ENCODE measurements at places on chromosomes 7 and 10.

DNA sequence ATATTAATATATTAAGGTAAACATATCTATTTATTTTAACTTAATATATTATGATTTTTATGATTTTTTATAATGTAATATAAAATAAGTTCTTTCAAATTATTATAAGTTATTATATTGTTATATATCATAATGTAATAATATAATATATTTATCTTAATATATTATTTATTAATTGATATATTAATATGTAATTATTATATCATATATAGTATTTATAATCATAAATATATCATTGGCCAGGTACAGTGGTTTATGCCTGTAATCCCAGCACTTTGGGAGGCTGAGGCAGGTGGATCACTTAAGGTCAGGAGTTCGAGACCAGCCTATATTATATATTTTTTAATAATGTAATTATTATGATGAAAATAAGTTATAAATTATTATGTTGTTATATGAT is 118.1 kb downstream of the MPP7 start:
- DNase-seq: no peak

DNA sequence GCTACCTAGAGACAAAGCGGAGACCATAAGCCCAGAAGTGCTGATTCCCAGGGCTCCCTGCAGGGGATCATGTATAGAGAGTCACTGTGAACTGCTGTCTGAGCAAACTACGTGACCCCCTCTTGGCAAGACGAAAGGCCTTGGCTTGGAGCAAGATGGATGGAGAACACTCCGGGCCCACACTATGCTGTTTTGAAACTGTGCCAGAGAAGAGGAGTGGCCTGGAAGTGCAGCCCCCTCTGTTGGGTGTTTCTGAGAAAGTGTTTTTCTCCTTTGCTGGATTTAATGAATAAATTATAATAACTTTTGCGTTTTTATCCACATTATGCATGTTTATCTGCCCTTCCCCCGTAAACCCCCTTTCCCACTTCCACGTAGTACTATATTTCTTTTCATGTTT is 639.3 kb upstream of the GALNT17 start:
- DNase-seq: no peak

GRCh38 chr10:13048762-13049161 is 47.2 kb upstream of the CCDC3 start:
- DNase-seq: no peak

GRCh38 chr10:123999956-124000615 is 93.3 kb downstream of the CHST15 start:
- no peak for DNase-seq

DNA sequence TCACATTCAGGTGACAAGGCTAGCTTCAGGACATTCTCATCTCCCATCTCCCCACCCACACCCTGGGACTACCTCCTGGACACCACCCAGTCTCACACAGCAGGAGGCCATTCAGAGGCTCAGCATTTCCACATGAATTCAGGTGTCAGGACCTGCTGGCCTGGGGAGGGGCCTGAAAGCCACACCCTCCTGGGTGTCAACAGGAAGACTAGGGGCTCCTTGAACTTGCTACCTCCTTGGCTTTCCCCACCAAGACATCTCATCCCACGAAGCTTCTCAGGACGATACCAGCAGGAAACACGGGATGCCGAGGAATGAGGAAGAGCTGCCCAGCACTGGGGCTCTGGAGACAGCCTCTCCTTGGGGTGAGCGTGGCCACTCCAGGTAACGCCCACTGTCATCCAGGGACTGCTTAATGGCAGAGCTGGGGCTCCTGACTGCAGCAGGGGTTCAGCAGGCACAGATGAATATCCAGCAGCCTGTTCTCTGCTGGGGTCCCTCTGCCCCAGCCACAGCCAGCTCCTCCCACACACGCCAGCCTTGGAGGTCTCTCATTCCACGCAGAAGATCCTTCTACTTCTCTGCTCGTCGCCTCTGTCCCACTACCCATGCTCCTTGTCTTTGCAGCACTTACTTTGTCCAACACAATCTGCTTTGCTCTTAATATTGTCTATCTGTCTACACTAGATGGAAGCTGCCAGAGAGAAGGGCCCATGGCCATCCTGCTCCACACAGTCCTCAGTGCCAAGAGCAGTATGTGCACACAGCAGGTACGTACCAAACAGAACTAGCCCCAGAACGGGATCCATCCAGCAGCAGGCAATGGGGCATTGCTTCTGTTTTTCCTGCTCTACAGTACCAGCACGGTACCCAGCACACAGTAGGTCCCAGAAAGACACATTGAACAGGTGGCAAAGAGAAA is 88.7 kb downstream of the FAM53B start:
- no peak for DNase-seq

DNA sequence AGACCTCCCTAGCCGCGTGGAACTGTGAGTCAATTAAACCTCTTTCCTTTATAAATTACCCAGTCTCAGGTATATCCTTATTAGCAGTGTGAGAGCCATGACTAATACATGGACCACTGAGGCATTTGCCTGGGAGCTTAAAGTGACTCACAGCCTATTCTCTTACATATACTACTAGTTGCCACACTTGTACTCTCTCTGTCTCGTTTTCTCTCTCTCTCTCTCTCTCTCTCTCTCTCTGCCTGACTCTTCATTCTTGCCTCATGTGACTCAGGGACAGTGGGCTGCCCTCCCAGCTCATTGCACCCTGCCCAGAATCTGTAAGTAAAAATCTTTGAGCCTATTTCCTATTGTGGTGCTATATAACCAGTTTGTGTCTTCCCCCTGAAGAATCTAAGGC is 238.5 kb upstream of the MAGI2 start:
- DNase-seq: no peak

DNA sequence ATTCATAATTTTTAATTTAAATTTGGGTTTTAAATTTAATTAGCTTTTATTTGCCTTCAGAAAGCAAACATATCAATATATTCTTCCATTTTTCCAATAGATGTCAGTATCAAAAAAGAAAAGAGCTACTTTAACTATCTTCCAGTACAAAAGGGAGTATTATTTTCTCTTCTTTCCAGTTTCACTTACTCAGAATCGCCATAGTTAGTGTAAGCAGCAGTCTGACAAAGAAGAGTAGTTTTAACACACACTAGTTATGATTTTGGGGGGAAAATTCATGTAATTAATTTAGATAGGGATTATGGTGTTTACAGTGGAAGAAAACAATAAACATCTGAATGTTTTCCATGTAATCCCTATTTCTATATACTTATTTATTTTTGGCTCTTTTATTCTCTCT is 272.6 kb upstream of the DGKB start:
- no peak for DNase-seq

DNA sequence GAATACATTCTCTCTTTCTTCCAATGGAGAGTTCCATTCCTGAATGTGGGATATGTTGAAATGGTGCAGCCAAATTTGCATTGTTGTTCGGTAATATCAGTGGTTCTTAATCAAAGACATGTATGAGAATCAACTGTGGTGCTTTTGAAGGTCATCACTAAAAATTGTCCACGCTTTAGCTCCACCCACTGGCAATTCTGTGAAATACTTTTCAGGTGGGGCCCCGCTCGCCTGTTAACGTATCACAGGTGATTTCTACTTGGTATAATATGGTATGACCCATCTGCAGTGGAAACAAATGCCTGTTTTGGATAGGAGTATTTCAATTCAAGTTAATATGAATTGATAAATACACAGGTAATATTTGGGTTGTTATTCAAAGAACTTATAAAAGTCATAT is 178.4 kb downstream of the NSUN6 start:
- no peak for DNase-seq
